ENCODE measurements at places on chromosomes 1 and 21.
A peak's percentile ranks its signal among the peaks of the same experiment; 100 is the strongest.

GRCh38 chr1:5779608-5780323 is 212.5 kb downstream of the NPHP4 start:
- no peak for DNase-seq

DNA sequence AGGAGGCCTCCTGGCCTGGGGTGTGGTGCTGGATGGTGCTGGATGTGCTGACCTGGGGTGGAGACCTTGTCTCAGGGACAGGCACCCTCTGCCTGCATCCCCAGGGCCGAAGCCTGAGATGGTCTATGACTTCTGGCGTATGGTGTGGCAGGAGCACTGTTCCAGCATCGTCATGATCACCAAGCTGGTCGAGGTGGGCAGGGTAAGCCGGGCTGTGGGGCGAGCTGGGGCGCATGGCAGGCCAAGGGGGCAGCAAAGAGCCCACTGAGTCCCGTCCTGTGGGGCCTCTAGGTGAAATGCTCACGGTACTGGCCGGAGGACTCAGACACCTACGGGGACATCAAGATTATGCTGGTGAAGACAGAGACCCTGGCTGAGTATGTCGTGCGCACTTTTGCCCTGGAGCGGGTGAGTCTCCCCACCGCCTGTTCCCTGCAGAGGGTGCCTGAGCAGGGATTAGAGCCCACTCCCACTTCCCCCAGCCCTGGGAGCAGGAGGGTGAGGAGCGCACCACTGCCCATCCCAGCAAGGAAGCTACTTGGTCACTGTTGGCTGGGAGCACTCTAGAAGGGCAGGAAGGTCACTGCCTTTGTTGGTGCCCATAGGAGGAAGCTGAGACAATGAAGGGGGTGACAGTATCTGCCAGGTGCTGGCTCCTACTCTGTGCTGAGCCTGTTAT is 75.2 kb downstream of the PTPRU start:
- DNase-seq: no peak

GRCh38 chr1:212718499-212718898 is 18.9 kb upstream of the BATF3 start:
- peak; percentile 33 for DNase-seq

GRCh38 chr1:36764798-36765197 is 269.5 kb downstream of the GRIK3 start:
- no peak for DNase-seq

GRCh38 chr1:233289676-233290075 is 5.8 kb downstream of the PCNX2 start:
- no peak for DNase-seq

DNA sequence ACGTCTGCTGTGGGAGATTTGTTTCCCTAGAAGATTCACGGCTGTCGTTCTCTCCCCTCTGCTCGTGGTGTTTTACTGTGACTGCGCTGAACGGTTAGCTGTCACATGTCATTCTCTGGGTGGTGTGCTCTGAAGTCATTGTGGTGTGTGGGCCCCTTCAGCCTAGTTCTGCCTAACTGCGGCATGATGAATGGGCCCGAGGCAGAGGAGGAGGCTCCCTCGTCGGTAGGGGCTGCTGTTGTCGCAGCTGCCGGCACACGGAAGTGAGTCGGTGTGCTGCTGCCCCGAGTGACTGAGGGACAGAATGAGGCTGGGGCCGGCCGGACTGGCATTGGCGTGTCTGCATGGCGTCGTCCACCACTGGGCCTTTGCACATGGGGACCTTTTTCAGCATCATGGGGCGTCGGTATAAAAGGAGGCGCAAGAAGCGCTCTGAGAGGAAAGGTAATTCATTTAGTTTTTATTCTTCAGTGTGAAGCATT is 77.9 kb downstream of the ADARB1 start:
- no peak for DNase-seq

DNA sequence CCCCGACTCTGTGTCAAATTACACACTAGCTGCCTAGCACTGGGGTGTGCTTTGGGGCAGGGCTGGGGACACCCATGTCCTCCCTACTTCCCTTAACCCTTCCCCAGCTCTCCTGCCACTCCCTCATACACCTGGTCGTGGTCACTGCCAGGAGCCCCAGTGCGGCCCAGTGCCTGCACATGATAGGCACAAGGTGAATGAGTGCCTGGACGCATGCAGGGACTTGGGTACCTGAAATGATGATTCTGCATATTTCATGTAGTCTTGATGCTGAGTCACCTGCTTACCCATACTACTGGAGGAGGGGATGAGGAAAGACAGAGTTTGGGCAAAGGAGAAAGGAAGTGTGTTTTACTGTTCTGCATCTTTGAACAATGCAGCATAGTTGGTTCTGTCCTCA is 1.5 kb upstream of the VANGL2 start:
- DNase-seq: no peak

GRCh38 chr1:208254862-208255261 is 10.7 kb upstream of the PLXNA2 start:
- peak; percentile 73 for DNase-seq

DNA sequence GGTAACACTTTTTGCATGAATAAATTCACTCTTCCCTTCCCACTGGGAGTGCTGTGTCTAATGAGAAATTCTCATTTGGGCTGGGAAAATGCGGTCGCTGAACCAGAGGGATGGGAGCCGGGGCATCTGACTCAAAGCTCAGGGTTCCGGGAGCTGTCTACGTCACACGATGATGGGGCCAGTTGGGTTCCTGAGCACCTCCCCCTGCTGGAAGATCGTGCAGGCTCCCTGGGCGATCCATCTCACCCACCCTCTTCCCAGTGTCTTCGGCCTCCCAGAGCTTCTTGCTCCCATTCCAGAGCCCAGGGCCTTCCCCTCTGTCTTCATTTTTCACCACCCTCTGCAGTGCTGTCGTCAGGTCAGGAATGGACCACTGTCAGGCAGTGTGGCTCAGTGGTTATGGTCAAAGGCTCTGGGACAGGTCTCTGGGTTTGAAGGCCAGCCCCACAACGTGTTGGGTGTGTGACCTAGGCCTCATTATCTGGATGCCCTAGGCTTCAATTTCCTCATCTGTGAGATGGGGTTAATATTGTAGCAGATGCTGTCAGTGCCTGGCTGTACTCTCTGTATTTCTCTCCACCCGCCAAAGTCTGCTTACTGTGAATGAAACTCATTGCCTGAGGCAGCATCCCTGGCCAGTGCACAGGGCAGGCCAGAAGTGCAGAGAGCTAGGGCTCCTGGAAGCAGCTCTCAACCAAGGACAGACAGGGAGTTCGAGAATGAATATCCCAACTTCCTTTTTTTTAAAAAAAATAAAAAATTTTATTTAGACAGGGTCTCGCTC is 31.8 kb downstream of the IGSF21 start:
- DNase-seq: no peak

DNA sequence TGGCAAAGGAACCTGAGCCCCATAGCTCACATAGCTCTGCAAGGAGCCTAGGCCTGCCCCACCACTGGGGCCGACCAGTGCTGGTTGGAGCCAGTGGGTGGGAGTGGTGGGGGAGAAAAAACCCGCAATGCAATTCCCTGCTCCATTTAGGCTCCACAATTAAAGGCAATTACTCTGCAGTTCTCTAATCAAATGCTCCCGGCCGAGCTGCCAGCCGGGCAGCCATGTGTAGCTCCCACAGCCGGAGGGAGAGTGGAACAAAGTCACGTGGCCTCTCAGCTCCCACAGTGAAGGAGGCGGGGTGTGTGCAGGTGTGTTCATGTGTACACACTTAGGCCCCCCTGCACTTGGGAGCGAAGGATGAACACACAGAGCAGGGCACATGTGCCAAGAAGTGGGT is 81.6 kb downstream of the KIRREL1 start:
- no peak for DNase-seq

- no peak for DNase-seq
These were observed 50.7 kb upstream of the H6PD start for GRCh38 chr1:9183898-9184297.

GRCh38 chr1:181351740-181352139 is 131.6 kb upstream of the CACNA1E start:
- DNase-seq: no peak

DNA sequence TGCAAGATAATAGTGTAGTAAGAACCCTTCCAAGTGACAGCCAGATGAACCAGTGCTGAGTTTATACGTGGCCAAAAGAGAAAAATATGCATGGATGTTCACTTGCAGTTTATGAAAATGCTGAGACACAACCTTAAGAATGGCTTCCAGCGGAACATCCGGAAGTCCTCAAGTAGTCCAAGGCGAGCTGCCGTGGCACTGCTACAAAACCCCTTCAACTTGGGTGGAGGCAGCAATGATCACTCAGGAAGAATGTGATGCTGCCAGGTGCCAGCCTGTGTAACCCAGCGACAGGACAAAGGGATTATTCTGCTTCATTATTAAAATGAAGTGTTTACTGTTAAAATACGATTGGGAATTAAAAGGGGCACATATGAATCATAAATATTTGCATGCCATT is 179.6 kb downstream of the RUNX1 start:
- no peak for DNase-seq

GRCh38 chr1:202146993-202147392 is 2.5 kb upstream of the ARL8A start:
- no peak for DNase-seq

DNA sequence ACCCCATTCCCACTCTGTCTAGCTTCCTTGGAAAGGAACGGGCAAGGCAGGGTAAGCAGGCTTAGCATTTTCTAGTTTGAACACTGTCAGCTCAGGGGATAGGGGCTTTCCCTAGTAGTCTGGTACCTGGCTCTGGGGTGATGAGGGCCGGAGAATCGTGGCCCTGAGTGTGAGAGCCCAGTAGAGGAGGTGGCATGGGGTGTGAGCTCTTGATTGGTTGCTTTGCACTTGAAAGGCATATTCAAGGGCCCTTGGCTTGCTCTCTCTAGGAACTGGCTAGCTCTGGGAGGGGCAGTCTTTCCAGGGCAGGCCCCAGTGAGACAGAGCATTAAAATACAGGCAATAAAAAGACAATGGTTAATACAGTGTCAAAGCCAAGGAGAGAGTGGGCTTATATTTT is 10.8 kb upstream of the EXTL1 start:
- no peak for DNase-seq

GRCh38 chr1:9716404-9717192 is 65.1 kb downstream of the PIK3CD start:
- no peak for DNase-seq

- peak; percentile 49 for DNase-seq
These were observed 42.6 kb downstream of the AHDC1 start for GRCh38 chr1:27561124-27561899.

DNA sequence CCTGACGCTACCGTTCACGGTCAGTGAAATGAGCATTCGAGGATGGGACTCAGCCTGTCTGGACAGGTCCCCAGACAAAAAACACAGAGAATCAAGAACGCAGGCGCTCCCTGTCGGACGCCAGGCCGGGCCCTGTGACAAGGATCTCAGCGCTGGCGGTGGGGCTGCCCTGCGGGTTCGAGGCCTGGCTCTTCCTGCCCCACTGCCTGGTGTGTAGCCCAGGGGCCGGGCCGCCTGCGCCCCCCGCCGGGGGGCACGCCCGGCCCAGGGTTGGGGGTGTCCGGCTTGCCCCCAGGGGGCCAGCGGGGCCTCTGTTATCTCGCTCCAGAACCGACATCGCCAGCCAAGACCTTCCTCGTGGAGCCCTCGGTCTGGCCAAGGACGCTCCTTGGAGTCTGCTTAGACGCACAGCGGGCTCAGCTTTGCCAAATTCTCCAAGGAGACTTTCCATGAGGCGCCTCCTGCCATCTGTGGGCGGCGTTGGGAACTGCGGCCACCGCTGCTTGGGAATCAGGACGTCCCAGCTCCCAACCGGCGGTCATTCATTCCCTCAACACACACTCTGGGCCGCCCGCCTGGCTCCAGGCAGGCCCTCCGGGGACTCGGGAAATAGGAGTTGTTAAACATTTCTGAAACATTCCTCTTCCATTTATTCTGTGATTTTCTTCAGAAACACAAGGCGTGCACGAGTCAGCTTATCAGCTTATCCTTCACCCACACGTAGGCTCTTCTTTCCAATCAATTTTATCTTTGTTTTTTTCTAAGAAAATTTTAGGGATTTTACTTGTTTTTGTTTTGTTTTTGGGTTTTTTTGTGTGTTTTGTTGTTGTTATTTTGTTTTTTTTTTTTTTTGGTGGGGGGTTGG is 11.3 kb upstream of the RIPK4 start:
- DNase-seq: peak; percentile 94

- no peak for DNase-seq
These were observed 856 bp downstream of the AVPR1B start for GRCh38 chr1:206116191-206116872.

DNA sequence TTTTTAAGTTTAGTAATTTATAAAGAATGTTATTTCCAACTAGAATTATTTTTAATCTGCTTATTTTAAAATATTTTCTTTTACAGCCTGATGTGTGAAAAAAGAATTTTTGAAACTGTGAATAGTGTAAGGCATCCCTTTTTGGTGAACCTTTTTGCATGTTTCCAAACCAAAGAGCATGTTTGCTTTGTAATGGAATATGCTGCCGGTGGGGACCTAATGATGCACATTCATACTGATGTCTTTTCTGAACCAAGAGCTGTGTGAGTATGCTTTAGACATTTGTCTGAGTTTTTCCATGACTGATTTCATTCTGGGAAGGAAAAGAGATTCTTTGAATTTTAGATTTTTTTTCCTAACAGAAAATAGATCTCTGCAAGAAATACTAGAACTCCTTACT is 77.9 kb downstream of the GTF2B start:
- no peak for DNase-seq

- DNase-seq: no peak
These were observed 3.6 kb upstream of the CSTB start for GRCh38 chr21:43779660-43780059.

DNA sequence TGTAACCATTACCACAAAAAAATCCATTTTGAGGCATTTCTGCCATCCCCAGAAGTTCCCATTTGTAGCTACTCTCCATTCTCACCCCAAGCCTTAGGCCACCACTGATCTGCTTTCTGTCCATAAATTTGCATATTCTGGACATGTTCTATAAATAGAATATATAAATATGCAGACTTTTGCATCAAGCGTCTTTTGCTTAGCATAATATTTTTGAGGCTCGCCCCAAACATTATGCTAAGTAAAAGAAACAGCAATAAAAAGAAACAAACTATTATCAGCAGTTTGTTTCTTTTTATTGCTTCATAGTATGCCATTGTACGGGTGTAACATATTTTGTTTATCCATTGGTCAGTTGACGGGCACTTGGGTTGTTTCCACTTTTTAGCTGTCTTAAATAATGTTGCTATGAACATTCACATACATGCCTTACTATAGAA is 7.9 kb downstream of the TFAP2E start:
- no peak for DNase-seq

GRCh38 chr1:71967670-71968069 is 314.7 kb downstream of the NEGR1 start:
- DNase-seq: no peak

DNA sequence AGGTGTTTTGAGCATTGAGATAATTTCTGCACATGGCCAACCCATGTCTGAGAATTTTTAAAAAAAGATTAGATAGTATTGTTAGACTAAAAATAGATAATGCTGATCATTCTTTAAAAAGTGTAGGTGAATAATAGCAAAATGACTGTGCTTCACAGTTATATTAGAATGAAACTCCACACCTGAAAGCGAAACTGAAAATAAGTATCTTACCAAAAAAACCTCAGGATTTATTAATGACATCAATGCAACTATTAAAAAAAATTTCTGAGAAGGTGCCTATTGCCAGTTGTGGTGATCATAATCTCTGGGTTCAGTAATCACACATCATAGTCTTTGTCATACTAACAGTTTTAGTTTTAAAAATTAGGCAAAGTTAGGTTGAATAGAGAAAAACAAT is 36.5 kb downstream of the PLA2G4A start:
- DNase-seq: peak; percentile 28

GRCh38 chr1:199751962-199752687 is 275.4 kb upstream of the NR5A2 start:
- no peak for DNase-seq

GRCh38 chr1:180550241-180550640 is 8.5 kb upstream of the OVAAL start:
- DNase-seq: no peak

GRCh38 chr1:156055281-156056048 is 883 bp downstream of the LAMTOR2 start:
- no peak for DNase-seq
